Vagina (tissue), 2 donors: ENCODE measurements at places on chromosomes 6 and 20.

DNA sequence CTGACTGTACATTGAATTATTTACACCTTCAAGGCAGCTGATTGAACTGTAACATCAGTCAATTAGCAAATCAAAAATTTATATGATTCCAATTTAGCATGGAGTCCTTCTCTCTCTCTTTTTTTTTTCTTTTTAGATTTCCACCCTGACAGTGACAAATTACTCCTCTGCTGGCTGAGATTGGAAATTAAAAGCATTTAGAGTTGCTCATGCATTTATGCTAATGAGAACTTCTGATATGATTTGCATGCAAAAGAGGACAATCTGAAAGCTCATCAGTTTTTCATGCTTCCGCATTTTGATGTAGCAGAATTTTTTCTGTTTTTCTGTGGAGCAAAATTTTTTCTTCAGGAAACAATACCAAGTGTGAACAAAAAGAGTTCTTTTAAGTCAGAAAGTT, 130.5 kb upstream of the NOX3 start:
- no peaks in the 10 kb centered on the region for H3K4me1 ChIP-seq
- no peaks in the 10 kb centered on the region for H3K27me3 ChIP-seq
- DNase-seq, result no peak
- no peak overlapping the region for H3K27ac ChIP-seq

DNA sequence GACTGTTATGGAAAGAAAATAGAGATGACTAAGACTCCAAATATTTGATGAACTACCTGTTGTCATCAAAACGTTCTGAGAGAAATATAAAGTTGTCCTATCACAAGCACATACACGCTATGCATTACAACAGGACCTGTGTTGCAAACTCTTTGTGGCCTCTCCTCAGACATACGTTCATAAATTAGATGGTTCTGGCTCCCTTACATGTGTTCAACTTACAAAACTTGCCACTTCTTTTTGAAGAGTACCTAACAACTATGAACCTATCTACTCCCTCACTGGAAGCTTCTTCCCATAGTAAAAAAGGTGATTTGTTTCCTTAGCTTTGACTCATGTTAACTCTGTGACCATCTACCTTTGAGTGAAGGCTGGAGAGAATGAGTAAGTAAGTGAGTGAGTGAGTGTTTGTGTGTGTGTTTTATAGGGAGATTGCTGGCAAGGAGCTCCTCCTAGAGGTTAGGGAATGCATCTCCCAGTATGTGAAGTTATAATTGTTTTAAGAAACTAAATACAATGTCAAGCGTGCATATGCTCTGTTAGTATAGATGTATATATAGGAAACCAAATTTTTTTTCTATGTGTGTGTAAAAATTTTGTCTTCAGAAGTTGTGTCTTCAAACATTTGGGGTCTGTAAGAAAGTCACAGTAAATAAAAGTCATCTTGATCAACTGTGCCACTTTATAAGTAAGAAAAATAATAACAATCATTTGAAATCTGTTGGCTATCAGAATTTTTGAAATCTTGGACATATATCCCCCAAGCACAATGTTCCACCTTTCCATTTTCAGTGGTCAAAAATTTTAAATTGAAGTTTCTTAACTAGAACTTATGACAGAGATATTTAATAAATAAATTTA, 1211.1 kb upstream of the GJE1 start:
- H3K27me3 ChIP-seq, result no peaks in the 10 kb centered on the region
- H3K4me3 ChIP-seq, result no peak overlapping the region
- no peaks in the 10 kb centered on the region for H3K4me1 ChIP-seq
- no peak for DNase-seq

DNA sequence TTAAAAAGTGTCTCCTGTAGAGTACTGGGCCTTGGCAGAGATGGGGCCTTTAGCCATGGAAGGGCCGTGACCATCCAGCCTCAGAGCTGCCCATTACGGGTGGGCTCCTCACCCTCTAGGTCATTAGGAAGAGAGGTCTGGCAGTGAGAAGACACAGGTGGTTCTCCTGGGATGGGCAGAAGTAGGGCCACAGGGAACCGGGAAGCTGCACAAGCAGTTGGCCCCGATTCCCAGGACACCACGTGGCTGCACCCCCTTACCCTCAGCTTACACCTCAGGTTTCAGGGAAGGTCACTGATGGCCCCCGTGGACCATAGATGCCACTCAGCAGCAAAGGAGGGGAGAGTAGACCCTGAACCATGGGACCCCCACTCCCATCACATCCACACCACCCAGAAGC, 1.6 kb downstream of the RAET1G start:
- H3K27ac ChIP-seq, result no peak overlapping the region
- no peak overlapping the region for H3K4me3 ChIP-seq
- no peaks in the 10 kb centered on the region for H3K36me3 ChIP-seq
- no peak for DNase-seq
- H3K27me3 ChIP-seq, result no peaks in the 10 kb centered on the region
- H3K4me1 ChIP-seq, result peaks cover 23% of the 10 kb centered on the region

GRCh38 chr20:9136114-9136513, 67.2 kb downstream of the PLCB4 start:
- no peaks in the 10 kb centered on the region for H3K36me3 ChIP-seq
- no peaks in the 10 kb centered on the region for H3K4me1 ChIP-seq
- H3K27ac ChIP-seq, result no peak overlapping the region
- no peak for DNase-seq

GRCh38 chr20:10673176-10673841, 490 bp downstream of the JAG1 start:
- H3K4me3 ChIP-seq, result peak overlapping the region; percentile 97
- peak overlapping the region; percentile 97 for H3K27ac ChIP-seq
- no peak for DNase-seq

GRCh38 chr6:99364026-99364425, 14.6 kb upstream of the FAXC start:
- H3K4me1 ChIP-seq, result no peaks in the 10 kb centered on the region
- H3K27me3 ChIP-seq, result no peaks in the 10 kb centered on the region
- no peaks in the 10 kb centered on the region for H3K36me3 ChIP-seq

GRCh38 chr6:4294636-4295035, 159.3 kb upstream of the ECI2 start:
- H3K4me1 ChIP-seq, result no peaks in the 10 kb centered on the region
- H3K4me3 ChIP-seq, result no peak overlapping the region
- H3K27ac ChIP-seq, result no peak overlapping the region
- H3K36me3 ChIP-seq, result no peaks in the 10 kb centered on the region
- no peaks in the 10 kb centered on the region for H3K27me3 ChIP-seq

- no peak for DNase-seq
- peaks cover 5% of the 10 kb centered on the region for H3K4me1 ChIP-seq
- no peaks in the 10 kb centered on the region for H3K27me3 ChIP-seq
- no peaks in the 10 kb centered on the region for H3K36me3 ChIP-seq
Measured at GRCh38 chr6:168670401-168670985, 229.5 kb downstream of the SMOC2 start.

DNA sequence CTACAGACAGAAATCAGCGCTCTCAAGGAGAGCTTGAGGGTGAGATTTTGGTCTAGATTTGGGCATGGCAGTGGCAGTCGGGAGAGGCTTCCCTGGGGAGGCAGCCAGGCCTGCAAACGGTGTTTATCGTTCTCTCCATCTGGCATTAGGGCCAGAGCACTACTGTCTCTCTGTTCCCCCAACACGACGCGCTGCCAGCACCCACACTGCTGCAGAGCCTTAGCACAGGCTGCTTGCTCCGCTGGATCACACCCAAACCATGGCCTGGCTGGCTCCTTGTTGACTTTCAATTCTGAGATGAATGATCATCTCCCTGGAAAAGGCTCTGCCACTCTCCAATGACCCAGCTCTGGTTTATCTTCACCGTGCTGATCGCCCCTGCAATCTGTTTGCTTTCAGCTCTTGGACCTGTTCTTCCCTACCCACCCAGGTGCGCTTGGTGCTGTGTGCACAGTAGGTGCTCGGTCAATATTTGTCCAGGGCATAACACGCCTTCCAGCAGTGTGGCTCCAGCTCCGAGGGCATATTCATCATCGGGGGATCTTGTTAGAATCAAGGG, 106.1 kb downstream of the TFAP2C start:
- H3K27ac ChIP-seq, result no peak overlapping the region
- peaks cover 10% of the 10 kb centered on the region for H3K4me1 ChIP-seq
- H3K4me3 ChIP-seq, result no peak overlapping the region
- DNase-seq, result no peak
- no peaks in the 10 kb centered on the region for H3K36me3 ChIP-seq
- no peaks in the 10 kb centered on the region for H3K27me3 ChIP-seq

- DNase-seq, result no peak
- no peak overlapping the region for H3K27ac ChIP-seq
Measured at GRCh38 chr6:125074120-125074519, 79.5 kb upstream of the TPD52L1 start.

DNA sequence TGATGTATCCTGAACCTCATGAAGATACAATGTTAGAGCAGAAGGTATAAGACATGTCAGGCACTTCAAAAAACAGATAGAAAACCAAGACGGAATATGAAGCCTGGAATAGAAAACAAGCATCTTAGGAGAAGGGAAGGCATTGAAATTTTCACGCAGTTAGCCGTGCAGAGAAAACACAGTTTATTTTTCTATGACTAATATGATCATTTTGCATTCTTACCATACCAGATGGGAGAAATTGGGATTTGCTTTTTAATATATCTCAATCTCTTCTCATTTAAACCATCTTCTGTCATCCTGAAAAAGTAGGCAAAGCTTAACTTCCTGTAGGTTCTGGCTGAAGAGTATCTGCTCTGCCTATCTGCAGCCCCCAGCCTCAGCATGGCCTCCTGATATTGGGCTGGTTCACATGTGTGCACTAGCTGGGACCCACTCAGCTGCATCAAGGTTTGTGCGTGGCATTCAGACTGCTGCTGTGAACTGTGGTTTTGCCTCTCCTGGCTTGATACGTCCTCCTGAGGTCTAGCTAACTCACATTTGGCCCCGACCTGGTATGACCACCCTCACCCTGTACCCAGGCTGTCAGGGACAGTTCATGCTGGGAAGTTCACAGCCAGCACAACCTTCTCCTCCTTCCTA, 392.5 kb upstream of the SASH1 start:
- H3K36me3 ChIP-seq, result no peaks in the 10 kb centered on the region
- DNase-seq, result no peak
- H3K4me1 ChIP-seq, result no peaks in the 10 kb centered on the region

DNA sequence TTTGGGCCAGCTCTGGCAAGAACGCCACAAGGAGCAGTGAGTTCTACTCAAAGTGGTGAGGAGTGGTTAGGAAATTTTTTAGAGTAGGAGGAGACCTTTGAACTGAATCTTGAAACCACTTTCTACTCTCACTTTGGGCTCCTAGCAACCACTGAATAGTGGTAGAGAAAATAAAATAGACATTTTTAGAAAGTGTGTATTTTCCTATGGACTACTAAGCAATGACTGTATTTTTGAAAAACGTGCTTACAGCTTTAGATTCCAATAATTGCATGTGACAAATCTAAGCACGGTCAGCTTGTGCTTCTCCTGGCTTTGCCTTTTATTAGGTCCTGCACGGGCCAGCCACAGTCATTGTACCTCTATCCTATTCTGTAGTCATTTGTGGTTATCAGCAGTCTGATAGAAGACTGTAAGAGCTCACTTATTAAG, 8.7 kb upstream of the IFNGR1 start:
- H3K4me3 ChIP-seq, result no peak overlapping the region
- no peaks in the 10 kb centered on the region for H3K27me3 ChIP-seq
- H3K36me3 ChIP-seq, result no peaks in the 10 kb centered on the region

DNA sequence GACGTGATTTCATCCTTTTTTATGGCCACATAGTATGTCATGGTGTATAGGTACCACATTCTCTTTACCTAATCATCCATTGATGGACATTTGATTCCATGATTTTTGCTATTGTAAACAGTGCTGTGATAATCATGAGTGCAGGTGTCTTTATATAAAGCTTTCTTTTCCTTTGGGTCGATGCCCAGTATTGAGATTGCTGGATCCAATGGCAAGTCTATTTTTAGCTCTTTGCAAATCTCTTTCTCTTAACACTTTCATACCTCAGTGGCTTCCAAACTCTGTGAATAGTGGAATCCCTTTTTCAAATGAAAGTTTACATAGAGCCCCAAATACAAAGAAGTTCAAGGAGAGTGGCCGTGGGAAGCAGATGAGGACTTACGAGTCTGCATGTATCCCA, 105.8 kb upstream of the SPTLC3 start:
- DNase-seq, result no peak
- H3K27ac ChIP-seq, result no peak overlapping the region
- H3K4me3 ChIP-seq, result no peak overlapping the region
- no peaks in the 10 kb centered on the region for H3K36me3 ChIP-seq
- no peaks in the 10 kb centered on the region for H3K27me3 ChIP-seq

DNA sequence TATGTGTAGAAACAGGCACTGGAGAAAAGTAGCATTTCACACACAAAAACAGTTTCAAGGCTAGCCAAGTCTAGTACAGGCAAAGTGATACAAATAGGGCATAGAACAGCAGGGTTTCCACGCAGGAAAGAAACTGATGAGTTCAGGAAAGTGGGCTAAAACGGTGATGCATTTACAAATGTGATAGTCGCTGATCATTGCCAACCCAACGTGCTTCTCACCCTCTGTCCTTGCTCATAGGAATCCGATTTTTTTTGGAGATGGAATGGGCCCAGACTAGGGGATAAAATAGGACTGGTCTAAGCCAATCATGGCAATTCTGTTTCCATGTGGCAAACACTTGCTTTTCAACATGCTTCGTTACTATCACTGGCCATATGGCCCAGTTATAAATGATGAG, 536.6 kb downstream of the PRKN start:
- H3K27me3 ChIP-seq, result no peaks in the 10 kb centered on the region
- no peak overlapping the region for H3K27ac ChIP-seq
- no peaks in the 10 kb centered on the region for H3K36me3 ChIP-seq

- H3K4me1 ChIP-seq, result peaks cover 12% of the 10 kb centered on the region
- no peak overlapping the region for H3K4me3 ChIP-seq
- no peaks in the 10 kb centered on the region for H3K36me3 ChIP-seq
Measured at GRCh38 chr6:134352786-134353480, 35.0 kb upstream of the SGK1 start.

DNA sequence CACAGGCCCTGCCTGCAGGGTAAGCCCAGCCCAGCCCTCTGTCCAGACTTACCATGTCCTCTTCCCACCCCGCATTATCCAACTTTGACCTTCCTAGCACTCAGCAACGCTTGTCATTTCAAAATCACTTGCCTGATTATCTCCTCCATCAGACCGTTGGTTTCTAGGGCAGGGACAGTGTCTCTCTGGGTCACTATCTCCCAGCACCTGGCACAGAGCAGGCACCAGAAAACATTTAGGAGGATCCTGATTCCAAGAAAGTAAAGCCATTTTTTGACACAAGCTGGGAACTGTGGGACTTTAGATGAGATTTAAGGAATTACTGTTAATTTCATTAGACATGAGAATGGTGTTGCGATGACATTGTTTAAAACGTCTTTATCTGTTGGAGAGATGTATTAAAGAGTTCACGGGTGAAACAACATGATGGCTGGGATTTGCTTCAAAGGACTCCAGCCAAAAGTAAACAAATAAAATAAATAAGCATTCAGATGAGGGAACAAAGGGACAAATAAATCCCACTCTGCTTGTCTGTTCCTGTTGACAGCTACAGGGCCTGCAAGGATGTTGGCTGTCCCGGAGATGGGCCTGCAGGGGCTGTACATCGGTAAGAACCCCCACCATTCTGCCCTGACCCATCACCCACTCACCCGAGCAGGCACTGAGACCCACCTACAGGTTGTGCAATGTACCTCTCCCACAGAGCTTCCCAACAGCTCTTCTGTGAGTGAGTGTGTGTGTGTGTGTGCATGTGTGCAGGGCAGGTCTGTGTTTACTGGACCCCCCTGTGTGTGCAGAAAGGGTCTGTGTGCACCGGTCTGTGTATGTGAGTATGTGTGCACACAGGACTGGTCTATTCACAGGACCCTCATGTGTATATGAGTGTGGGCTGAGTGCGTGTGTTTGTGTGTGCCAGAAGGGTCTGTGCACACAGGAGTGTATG, 5.9 kb downstream of the HSPA12B start:
- no peaks in the 10 kb centered on the region for H3K27me3 ChIP-seq
- no peak overlapping the region for H3K4me3 ChIP-seq
- peaks cover 32% of the 10 kb centered on the region for H3K4me1 ChIP-seq
- H3K36me3 ChIP-seq, result no peaks in the 10 kb centered on the region
- no peak for DNase-seq
- H3K27ac ChIP-seq, result no peak overlapping the region
